Kidney (tissue), 22 donors: ENCODE measurements at places on chromosomes 13 and 19. TPM values are rescaled to one million over a fixed set of nuclear protein-coding genes. Genes with fewer than 3 reads are reported as not detected.
A peak's percentile ranks its signal among the peaks of the same experiment; 100 is the strongest.

DNA sequence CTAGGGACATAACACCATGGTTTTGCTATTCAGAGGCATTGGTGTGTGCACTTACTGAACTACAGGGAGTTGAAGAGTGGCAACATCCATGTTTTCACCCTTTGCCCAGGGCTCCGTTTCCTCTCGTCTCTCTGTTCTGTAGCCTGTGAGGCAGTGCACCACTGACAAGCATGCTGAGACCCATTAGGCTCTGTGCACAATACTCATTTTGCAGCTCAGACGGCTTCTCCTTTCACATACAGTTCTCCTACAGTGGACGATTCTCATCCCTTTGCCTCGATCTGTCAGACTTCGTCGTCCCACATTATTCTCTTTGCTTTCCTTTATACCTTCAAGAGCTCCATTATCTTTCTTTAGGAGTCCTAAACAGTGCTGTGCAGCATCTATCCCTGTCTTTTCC lies 403.7 kb downstream of the MYO16 start:
- no peaks in the 10 kb centered on the region for H3K27me3 ChIP-seq
- no peak for DNase-seq
- H3K27ac ChIP-seq = no peak overlapping the region

Gene FCHO1
- 5.9 TPM for total RNA-seq

DNA sequence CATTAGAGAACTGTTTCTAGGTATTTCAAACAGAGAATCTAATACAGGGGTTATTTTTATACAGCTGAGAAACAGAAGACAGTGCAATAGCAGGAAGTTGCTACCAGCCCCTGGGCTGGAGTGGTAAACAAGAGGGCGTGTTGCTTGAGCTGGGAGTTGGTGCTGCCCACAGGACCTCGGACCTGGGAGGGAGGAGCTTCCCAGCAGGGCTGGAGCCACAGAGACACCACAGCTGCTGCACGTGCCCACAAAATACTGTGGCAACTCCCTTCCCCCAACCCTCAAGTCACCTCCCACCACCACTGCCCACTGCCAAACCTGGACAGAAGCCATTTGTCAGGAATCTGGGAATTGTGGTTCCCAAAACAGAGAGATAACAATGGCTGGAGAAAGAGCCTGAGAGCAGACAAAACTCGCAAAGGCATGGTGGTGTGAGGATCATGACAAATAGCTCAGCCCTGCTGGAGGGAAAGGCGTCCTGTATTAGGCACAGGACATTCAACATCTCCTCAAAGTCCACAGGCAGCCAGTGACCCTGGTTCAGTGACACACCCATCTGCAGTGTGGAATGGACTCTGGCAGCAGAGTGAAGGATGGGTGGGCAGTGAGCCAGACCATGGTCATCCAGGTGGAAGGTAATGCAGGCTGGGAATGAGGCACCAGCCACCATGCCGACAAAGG lies 57.2 kb downstream of the SPATA13 start:
- H3K27me3 ChIP-seq = no peaks in the 10 kb centered on the region
- peak overlapping the region; percentile 26 for H3K27ac ChIP-seq
- H3K4me3 ChIP-seq = no peak overlapping the region
- H3K36me3 ChIP-seq = no peaks in the 10 kb centered on the region

- no peak overlapping the region for H3K4me3 ChIP-seq
- no peak for DNase-seq
- no peak overlapping the region for H3K27ac ChIP-seq
These were observed 402.7 kb downstream of the TBC1D4 start for GRCh38 chr13:75079226-75079625.

GRCh38 chr19:28840891-28841290 lies 372.1 kb downstream of the UQCRFS1 start:
- no peaks in the 10 kb centered on the region for H3K36me3 ChIP-seq
- H3K4me3 ChIP-seq = no peak overlapping the region
- H3K27me3 ChIP-seq = no peaks in the 10 kb centered on the region
- no peak overlapping the region for H3K27ac ChIP-seq
- no peaks in the 10 kb centered on the region for H3K4me1 ChIP-seq
- DNase-seq = no peak

GRCh38 chr19:33366127-33366526 lies 7.4 kb upstream of the CEBPG start:
- no peak for DNase-seq
- no peak overlapping the region for H3K27ac ChIP-seq
- H3K4me3 ChIP-seq = no peak overlapping the region

- H3K27ac ChIP-seq = no peak overlapping the region
- no peak overlapping the region for H3K4me3 ChIP-seq
- no peaks in the 10 kb centered on the region for H3K4me1 ChIP-seq
These were observed 4.2 kb downstream of the MPND start for GRCh38 chr19:4347521-4347920.
